ENCODE measurements at places on chromosomes 1 and 21.
A peak's percentile ranks its signal among the peaks of the same experiment; 100 is the strongest.

DNA sequence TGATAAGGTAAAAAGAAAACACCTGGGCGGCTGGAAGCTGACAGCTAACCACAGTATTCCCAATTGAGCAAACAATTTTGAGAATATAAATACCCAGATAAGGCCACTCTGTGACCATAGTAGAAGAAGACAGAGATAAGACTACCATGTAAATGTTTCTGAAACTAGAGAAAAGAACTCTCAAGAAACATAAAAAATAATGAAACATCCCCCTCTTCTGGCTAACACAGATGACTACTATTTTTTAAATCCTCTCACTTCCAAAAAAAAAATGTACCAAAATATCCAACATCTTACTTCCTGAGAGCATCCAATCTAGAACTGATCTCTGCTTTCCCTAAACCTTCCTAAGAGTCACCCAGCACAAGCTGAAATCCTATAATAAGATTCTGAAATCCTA, 125.9 kb downstream of the HFM1 start:
- no peak for DNase-seq

DNA sequence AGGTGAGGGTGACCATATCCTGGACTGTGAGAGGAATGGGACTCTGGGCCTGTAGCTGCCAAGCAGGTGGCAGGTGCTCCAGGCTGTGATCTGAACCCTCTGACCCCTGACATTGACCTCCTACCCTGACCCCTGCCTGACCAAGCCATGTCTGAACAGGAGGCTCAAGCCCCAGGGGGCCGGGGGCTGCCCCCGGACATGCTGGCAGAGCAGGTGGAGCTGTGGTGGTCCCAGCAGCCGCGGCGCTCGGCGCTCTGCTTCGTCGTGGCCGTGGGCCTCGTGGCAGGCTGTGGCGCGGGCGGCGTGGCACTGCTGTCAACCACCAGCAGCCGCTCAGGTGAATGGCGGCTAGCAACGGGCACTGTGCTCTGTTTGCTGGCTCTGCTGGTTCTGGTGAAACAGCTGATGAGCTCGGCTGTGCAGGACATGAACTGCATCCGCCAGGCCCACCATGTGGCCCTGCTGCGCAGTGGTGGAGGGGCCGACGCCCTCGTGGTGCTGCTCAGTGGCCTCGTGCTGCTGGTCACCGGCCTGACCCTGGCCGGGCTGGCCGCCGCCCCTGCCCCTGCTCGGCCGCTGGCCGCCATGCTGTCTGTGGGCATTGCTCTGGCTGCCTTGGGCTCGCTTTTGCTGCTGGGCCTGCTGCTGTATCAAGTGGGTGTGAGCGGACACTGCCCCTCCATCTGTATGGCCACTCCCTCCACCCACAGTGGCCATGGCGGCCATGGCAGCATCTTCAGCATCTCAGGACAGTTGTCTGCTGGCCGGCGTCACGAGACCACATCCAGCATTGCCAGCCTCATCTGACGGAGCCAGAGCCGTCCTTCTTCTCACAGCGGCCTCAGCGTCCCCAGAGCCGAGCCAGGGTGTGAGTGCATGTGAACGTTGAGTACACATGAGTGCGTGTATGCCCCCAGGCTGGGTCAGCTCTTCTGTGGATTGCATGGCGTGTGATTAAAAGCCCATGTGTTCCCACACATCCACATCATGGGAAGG, 3.1 kb downstream of the TMEM125 start:
- no peak for DNase-seq

GRCh38 chr1:166947398-166948043, 27.8 kb downstream of the ILDR2 start:
- peak; percentile 24 for DNase-seq

- DNase-seq, result no peak
Measured at GRCh38 chr1:25640646-25641328, 24.2 kb downstream of the MAN1C1 start.

GRCh38 chr21:46597031-46597430, 7.9 kb downstream of the S100B start:
- no peak for DNase-seq

DNA sequence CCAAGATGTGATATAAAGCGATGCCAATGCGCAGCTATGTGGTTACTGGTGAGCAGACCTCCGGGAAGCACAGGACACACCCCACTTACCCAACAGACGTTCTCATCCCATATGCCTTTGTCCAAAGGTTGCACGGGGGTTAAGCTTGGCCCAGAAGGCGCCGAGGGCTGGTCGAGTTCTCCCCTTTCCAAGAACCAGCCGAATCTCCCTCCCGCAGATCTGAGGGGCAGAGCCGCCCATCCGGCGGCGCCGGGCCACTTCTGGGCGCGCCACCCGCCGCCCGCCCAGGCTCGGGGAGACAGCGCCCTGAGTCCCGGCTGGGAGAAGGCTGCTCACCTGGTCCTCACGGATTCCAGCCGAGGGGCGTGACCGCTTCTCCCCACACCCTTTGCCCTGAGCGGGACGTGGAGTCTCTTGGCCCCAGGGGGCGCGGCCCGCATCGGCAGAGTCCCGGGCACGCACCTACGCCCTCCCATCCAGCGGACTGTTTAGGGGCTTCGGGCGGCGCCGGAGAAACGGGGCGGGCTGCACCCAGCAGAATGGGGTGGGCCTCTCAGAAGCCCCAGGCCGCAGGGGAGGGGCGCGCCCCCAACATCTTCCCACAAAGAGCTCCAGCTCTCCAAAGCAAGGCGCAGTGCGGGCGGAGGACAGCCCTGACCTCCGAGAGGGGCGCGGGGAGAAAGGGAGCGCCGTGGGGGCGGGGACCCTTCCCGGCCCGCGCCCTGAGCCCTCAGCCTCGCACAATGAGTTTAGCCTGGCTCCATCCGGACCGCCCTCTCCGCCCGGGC, 615 bp downstream of the GPR161 start:
- no peak for DNase-seq

- no peak for DNase-seq
Measured at GRCh38 chr1:97337250-97338030, 583.4 kb downstream of the DPYD start.

- no peak for DNase-seq
Measured at GRCh38 chr1:30362603-30362990, 360.8 kb downstream of the MATN1 start.

- no peak for DNase-seq
Measured at GRCh38 chr1:203227371-203228083, 1.9 kb downstream of the CHIT1 start.

Measured in GM19239 (cell line).